ENCODE measurements at places on chromosomes 2 and 18. TPM values are rescaled to one million over a fixed set of nuclear protein-coding genes. Genes with fewer than 3 reads are reported as not detected.

GRCh38 chr2:160683206-160683605 is 189.6 kb upstream of the RBMS1 start:
- no peak overlapping the region for H3K4me3 ChIP-seq
- no peaks in the 10 kb centered on the region for H3K27me3 ChIP-seq
- no peaks in the 10 kb centered on the region for H3K36me3 ChIP-seq
- H3K27ac ChIP-seq: no peak overlapping the region
- DNase-seq: no peak

EFEMP1 gene
- total RNA-seq: 50.8 TPM

DNA sequence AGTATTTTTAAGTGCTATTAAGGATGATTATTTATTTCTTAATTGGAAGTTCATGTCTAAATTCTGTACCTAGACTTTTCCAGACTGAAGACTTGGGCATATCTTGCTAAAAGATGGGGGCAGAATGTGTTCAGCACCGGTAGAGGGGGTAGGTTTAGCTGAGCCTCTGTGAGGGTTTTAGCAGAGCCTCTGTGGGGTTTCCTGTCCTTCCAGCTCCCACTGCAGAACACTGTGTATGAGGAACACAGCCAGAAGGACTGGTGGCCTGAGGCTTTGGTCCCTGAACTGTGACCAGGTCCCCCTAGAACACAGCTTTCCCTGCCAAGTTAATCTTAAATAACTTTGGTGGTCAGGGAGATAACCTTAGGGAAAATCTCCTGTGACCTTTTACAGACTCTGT is 123.4 kb upstream of the EPC2 start:
- H3K27me3 ChIP-seq: no peaks in the 10 kb centered on the region
- no peak for DNase-seq
- H3K4me3 ChIP-seq: no peak overlapping the region
- no peak overlapping the region for H3K27ac ChIP-seq
- no peaks in the 10 kb centered on the region for H3K4me1 ChIP-seq

- H3K27ac ChIP-seq: peak within 1 kb of the TSS; percentile 40
- peaks cover 13% of the 10 kb centered on the region for H3K4me1 ChIP-seq
- H3K27me3 ChIP-seq: no peaks in the 10 kb centered on the region
- DNase-seq: no peak
Measured at GRCh38 chr2:165469417-165469816, at the start of gene CSRNP3. CSRNP3 (plus strand) TSS chr2:165469698; CDS start chr2:165595066, 125,368 bp downstream.

GRCh38 chr2:96763511-96764252 is 3.0 kb downstream of the CNNM4 start:
- peaks cover 7% of the 10 kb centered on the region for H3K4me1 ChIP-seq
- DNase-seq: no peak
- no peak overlapping the region for H3K27ac ChIP-seq
- H3K4me3 ChIP-seq: peak overlapping the region; percentile 80

CCDC178 gene
- total RNA-seq: 0.23 TPM

GRCh38 chr2:9762164-9762563 is 81.1 kb upstream of the TAF1B start:
- H3K36me3 ChIP-seq: no peaks in the 10 kb centered on the region
- H3K27me3 ChIP-seq: no peaks in the 10 kb centered on the region
- H3K4me3 ChIP-seq: no peak overlapping the region

DNA sequence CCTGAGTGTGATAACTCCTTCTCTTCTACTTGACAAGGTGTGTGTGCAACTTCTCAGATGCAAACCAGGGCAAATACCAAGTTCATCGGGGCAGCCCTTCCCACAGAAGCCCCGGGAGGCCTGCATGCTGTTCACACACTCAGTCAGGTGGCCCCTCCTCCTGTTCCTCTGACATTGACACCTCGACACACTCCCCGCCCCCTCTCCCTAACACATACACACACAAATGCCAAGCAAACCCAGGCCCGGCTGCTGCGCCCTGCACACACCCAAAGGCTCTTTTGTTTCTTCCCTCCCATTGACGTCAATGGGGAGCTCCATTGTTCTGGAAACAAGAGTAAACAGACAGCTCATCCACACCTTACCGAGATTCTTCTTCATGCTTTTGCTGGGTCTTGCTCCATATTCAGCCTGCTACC is 1.7 kb upstream of the PER2 start:
- peak overlapping the region; percentile 100 for H3K27ac ChIP-seq
- H3K4me3 ChIP-seq: no peak overlapping the region
- no peaks in the 10 kb centered on the region for H3K27me3 ChIP-seq

DNA sequence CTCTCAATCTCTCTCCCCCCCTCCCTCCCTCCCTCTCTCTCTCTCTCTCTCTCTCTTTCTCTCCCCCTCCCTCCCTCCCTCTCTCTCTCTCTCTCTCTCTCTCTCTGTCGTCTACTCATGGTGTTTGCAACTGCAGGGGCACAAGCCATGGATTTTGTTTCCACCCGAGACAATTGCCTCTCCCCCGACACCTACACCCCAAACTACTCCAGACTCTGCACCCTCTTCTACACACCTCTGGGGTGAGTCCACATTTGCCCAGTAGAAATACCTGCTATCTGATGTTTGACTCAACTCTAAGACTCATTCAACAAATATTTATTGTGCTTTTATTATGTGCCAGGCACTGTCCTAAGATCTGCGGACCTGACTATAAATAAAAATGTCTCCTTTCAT is 93.7 kb downstream of the TMEM17 start:
- no peaks in the 10 kb centered on the region for H3K27me3 ChIP-seq
- no peak for DNase-seq
- H3K27ac ChIP-seq: no peak overlapping the region
- no peak overlapping the region for H3K4me3 ChIP-seq

ANKRD30BL gene
- total RNA-seq: not detected

GRCh38 chr2:127405255-127405610 is 13.0 kb upstream of the PROC start:
- H3K27me3 ChIP-seq: no peaks in the 10 kb centered on the region
- no peak overlapping the region for H3K4me3 ChIP-seq
- peaks cover 5% of the 10 kb centered on the region for H3K4me1 ChIP-seq
- no peak overlapping the region for H3K27ac ChIP-seq
- DNase-seq: no peak

DNA sequence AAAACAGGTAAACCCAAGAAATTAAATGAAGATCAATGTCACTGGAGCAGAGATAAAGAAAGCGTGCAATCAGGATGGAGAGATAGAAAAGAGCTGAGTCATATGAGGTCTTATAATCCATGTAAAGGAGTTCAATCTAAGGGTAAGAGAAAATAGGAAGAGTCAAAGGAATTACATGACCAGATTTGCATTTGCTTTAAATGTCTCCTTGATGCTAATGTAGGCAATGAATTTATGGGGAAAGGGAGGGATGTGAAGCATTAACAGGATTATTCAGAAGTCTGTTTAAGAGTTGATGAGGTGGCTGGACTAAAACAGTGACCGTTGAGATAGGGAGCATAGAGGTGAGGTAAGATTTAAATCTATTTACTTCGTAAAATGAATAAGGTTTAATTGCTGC is 623.1 kb downstream of the MBD2 start:
- H3K4me3 ChIP-seq: no peak overlapping the region
- no peaks in the 10 kb centered on the region for H3K27me3 ChIP-seq
- no peaks in the 10 kb centered on the region for H3K36me3 ChIP-seq

- H3K27ac ChIP-seq: no peak overlapping the region
- no peak overlapping the region for H3K4me3 ChIP-seq
- no peak for DNase-seq
- H3K4me1 ChIP-seq: peaks cover 12% of the 10 kb centered on the region
- no peaks in the 10 kb centered on the region for H3K27me3 ChIP-seq
- H3K36me3 ChIP-seq: no peaks in the 10 kb centered on the region
Measured at GRCh38 chr2:219595256-219595655, 2.4 kb upstream of the STK11IP start.

PTPN4 gene
- total RNA-seq: 11.7 TPM

DNA sequence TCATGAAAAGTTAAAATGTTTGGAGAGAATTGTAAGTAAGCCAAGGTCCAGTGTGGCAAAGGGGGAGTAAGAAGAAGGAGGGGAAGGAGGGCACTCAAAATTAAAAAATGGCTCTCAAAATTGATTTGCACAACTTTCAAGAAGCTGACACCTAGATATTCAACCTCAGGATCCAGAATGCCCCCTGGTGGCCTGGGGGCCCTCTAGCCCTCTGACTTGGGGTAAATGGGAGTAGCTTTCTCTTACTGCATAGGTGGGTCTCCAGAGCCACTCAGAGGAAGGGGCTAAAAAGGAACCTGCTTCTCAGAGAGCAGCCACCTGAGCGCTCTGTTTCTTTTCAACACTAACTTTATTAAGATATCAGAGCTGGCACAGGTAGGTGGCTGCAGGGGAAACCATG is 968.5 kb downstream of the BCL11A start:
- no peaks in the 10 kb centered on the region for H3K36me3 ChIP-seq
- H3K27me3 ChIP-seq: no peaks in the 10 kb centered on the region
- DNase-seq: no peak
- no peaks in the 10 kb centered on the region for H3K4me1 ChIP-seq

DNA sequence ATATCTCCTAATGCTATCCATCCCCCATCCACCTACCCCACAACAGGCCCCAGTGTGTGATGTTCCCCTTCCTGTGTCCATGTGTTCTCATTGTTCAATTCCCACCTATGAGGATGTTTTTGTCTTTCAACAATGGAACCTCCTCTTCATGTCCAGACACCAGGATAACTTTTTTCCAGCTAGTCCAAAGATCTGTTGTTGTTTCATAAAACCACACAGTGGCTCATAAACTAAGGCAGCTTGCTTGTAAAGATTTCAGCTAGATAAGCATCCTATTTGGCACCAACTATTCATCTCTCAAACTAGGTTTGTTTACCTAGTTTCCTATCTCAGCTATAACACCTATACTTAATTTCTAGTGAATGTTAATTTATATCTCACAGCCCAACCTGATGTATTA is 937.7 kb downstream of the TRIB2 start:
- H3K4me3 ChIP-seq: no peak overlapping the region
- no peak for DNase-seq
- H3K27ac ChIP-seq: no peak overlapping the region
- H3K4me1 ChIP-seq: no peaks in the 10 kb centered on the region
- no peaks in the 10 kb centered on the region for H3K27me3 ChIP-seq
- H3K36me3 ChIP-seq: no peaks in the 10 kb centered on the region

TEX44 gene
- not detected for total RNA-seq

MYO7B gene
- 0.12 TPM for total RNA-seq

PSME4 gene
- 14.9 TPM for total RNA-seq

- H3K27ac ChIP-seq: no peak overlapping the region
- H3K36me3 ChIP-seq: no peaks in the 10 kb centered on the region
- H3K4me1 ChIP-seq: no peaks in the 10 kb centered on the region
- no peak for DNase-seq
- no peaks in the 10 kb centered on the region for H3K27me3 ChIP-seq
Measured at GRCh38 chr18:36397033-36397432, 99.5 kb downstream of the FHOD3 start.

- H3K36me3 ChIP-seq: no peaks in the 10 kb centered on the region
- peak; percentile 47 for DNase-seq
- H3K27me3 ChIP-seq: no peaks in the 10 kb centered on the region
- H3K4me1 ChIP-seq: no peaks in the 10 kb centered on the region
Measured at GRCh38 chr2:134401081-134401497, 147.2 kb downstream of the MGAT5 start.

GRCh38 chr2:55314985-55315384 is 46.0 kb upstream of the MTIF2 start:
- no peaks in the 10 kb centered on the region for H3K36me3 ChIP-seq
- H3K27ac ChIP-seq: no peak overlapping the region
- no peaks in the 10 kb centered on the region for H3K27me3 ChIP-seq
- DNase-seq: no peak
- H3K4me3 ChIP-seq: no peak overlapping the region

ARHGAP15 gene
- total RNA-seq: 5.2 TPM

AFF3 gene
- 1.1 TPM for total RNA-seq
